ENCODE measurements at places on chromosomes 11 and 22.

DNA sequence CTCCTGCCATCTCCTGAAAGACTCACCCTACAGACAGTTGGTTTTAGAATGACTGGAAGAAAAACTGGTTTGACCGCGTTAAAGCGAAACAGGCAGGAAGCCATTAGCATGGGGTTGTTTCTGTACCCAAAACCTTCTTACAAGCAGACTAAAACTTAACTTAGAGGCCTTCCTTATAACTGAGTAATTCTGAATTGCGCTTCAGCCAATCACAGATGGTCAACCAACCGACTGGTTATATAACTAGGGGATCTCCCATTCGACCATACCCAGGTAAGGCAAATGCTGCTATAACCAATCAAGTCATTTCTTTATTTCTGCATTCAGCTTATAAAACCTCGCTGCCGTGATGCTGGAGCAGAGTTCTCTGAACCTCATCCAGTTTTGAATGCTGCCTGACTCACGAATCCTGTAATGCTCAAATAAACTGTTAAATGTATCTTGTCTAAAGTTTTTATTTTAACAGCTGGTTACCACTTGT is 87.8 kb upstream of the DRD2 start:
- DNase-seq, result no peak

DNA sequence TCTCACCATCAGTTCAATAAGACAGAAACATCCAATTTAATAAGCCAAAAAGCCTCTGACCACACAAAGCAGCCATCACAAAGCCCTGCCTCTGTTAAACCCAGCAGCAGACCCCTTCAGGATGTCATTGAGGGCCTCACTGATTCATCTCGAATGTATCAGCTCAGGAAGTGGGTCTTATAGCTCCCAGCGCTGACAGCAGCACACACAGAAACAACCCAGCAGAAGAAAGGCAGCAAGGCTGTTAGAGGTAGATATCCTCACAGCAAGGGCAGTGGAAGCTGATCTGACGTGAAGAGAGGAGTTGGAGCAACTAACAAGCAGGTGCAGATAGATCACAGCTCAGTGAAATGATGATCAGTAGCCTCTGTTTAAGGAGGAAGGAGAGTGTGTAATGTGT is 86.2 kb upstream of the NCAM1 start:
- no peak for DNase-seq

DNA sequence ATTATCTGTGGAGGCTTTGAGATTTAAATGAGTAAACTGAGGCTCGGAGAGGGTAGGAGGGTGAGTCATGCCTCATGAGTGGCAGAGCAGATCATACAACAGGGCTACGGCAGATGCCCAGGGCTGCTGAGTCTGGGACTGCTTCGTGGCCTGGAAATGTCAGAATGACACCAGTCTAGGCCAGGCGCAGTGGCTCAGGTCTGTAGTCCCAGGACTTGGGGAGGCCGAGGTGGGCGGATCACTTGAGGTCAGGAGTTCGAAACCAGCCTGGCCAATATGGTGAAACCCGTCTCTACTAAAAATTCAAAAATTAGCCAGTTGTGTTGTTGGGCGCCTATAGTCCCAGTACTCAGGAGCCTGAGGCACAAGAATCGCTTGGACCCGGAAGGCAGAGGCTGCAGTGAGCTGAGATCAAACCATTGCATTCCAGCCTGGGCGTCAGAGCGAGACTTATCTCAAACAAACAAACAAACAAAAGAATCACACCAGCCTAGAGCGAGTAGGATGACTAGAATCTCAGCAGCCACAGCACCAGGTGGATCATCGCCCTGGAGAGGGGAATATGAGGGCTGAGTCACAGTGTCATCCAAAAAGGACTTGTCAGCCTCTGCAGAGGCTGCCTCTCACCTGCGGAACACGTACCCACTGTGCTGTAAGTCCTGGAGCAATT is 48.6 kb upstream of the ADA2 start:
- no peak for DNase-seq

- DNase-seq, result no peak
Measured at GRCh38 chr22:29750559-29751538, 16.0 kb downstream of the ZMAT5 start.

DNA sequence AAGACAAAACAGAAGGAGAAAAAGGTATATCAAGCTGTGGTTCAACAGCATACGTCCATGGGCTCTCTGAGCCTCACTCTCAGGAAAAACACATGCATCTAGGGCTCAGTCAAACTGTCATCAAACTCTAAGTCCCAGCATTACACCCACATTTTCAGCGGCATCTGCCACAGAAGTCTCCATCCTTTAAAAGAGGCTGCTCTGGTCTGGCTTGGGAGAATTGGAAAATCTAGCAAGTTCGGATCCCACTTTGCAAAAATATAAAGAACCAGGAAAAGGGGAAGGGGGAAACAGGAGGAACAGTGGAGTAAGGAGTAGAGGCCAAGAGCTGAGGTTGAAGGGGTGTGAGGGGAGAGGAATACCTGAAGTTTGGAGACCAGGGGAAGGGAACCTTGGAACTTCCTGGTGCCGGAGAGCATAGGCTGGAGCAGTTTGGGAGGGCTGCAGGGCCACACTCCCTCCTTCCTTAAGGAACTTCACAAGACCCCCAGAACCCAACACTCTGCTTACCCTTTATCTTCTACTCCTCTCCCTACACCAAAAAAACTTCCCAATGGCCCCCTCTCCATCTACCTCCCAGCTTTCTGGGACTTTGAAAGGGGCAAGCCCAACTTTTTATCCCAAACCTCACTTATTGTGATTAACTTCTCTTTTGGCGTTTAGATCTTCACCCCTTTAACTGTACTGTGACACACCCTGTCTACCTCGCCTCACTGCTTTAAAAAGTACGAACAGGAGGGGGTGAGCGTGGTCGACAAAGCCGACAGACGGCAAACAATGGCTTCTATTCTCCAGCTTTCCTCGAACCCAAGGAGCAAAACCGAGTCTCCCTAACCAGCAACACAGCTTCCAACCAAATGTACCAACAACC is 4.0 kb downstream of the PAX6 start:
- DNase-seq, result no peak

DNA sequence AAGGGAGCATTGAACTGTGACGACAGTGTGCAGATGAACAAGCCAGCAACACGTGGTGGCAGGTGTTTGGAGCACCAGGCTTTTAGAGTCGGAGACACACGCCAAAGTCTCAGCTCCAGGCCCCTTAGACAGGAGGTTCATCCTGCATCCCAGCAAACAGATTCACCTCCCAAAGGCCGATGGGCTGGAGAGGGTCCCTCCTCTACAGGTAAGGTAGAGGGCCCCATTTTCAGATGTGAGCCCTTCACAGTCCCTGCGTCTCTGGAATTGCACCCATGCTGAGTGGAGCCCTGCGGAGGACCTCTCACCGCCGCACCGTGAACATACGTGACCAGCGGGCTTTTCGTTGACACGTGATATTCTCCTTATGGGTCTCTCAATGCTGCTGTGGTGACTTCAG is 109.0 kb upstream of the B3GAT1 start:
- DNase-seq, result no peak

GRCh38 chr11:128231845-128232410 is 355.4 kb downstream of the ETS1 start:
- no peak for DNase-seq

DNA sequence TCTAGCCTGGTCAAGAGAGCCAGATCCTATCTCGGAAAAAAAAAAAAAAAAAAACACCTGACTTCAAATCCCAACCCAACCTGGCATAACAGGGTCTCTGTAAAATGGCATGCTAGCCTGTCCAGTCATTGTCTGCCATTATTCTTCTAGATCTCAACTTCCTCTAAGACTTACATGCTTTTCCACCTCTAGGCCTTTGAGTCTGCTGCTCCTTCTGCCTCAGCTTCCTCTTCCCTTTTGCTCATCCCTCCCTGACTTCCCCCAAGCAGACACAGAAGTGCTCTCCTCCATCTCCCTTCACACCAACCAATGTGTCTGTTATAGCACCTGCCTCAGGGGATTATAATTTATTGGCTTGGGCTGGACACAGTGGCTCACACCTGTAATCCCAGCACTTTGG is 7.8 kb downstream of the STK33 start:
- no peak for DNase-seq

DNA sequence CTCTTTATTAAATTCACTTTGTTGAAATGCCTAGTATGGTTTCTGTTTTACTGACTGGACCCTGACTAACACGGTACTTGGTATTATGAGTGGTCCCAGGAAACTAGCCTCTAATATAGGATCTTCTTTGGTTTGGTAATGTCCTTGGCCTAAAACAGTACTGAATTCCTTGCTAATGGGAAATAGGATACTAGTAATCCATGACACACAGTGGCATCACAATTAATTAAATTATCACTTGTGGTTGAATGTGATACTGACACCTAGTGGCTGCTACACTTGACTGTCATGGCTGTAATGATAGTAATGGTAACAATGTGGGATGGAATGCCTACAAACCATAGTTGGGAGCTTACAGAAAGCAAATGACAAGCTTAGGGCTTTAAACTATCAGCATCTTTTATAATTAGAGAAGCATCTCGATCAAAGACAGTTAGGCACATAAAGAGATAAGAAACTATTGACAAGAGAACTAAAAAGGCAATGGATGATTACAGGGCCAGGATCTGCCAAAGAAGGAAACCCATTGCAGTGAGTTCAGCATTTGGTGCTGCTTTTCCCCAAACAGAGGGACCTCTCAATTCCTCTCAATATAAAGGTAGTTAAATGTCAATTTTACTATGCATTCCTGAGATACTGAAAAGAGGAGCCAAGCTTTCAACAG is 8.6 kb downstream of the DNHD1 start:
- DNase-seq, result no peak

DNA sequence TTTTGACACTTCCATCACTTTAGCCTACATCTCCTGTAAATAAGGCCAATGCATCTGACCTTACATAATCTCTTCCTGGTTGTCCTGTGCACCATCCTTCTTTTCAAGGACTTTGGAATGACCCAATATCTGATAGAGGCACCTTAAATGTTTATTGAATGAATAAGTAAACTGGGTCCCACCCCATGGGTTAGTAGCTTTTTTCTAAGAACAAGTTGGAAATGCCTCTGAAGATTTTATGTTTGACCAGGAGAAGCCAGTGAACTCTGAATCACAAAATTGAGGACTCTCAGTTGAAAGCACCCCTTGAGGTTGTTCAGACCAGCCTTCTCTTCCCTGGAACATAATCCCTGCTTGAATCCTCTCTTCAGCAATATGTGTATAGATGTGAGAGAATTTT is 1.4 kb downstream of the RNF185 start:
- no peak for DNase-seq

DNA sequence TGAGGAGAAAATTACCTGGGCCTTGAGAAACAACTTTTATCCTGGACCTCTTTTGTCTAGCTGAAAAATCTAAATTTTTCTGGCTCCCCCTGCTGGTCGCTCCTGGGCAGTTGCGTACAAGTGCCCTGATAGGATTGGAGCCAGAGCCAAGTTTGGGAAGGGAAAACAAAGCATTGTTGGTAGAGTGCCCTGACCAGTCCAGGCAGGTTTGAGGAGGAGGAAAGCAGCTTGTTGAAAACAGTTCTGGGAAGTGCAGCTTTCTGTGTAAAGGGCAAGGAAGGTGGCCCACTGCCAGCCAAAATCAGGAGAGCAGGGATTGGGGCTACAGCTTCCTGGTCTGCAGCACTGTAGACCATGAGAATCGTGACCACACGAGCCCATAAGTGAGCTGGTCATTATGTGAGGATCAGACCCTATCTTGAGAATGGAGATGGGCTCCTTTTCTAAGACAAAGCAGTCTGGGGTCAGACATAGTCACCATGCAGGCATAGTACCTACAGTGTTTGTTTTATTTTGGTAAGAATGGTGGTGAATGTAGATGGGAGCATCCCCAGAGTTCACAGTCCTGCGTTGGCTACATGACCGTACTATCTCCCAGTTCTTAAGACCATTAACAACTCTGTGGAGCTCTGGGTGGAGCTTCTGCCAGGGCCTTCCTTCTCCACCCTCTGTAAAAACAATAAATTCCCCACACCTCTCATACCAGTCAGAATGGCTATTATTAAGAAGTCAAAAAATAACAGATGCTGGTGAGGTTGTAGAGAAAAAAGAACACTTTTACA is 21.3 kb upstream of the PIK3IP1 start:
- no peak for DNase-seq

- DNase-seq, result no peak
Measured at GRCh38 chr11:115423728-115424459, 80.3 kb downstream of the CADM1 start.

DNA sequence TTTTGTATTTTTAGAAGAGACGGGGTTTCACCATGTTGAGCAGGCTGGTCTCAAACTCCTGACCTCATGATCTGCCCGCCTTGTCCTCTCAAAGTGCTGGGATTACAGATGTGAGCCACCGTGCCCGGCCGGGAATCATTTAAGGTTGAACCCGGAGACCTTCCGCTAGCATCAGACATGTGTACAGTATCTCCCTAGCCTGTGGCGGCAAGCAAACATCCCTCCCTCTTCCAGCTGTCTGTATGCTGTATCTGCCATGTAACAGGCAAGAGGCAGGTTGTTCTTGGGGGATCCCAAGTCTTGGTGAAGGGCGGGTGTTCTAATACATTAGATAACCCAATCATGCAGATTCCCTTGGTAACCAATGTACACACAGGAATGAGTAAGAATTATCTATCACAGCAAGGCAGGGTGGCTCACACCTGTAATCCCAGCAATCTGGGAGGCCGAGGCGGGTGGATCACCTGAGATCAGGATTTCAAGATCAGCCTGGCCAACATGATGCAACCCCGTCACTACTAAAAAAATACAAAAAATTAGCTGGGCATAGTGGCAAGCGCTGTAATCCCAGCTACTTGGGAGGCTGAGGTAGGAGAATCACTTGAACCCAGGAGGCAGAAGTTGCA is 58.1 kb upstream of the RBFOX2 start:
- no peak for DNase-seq

DNA sequence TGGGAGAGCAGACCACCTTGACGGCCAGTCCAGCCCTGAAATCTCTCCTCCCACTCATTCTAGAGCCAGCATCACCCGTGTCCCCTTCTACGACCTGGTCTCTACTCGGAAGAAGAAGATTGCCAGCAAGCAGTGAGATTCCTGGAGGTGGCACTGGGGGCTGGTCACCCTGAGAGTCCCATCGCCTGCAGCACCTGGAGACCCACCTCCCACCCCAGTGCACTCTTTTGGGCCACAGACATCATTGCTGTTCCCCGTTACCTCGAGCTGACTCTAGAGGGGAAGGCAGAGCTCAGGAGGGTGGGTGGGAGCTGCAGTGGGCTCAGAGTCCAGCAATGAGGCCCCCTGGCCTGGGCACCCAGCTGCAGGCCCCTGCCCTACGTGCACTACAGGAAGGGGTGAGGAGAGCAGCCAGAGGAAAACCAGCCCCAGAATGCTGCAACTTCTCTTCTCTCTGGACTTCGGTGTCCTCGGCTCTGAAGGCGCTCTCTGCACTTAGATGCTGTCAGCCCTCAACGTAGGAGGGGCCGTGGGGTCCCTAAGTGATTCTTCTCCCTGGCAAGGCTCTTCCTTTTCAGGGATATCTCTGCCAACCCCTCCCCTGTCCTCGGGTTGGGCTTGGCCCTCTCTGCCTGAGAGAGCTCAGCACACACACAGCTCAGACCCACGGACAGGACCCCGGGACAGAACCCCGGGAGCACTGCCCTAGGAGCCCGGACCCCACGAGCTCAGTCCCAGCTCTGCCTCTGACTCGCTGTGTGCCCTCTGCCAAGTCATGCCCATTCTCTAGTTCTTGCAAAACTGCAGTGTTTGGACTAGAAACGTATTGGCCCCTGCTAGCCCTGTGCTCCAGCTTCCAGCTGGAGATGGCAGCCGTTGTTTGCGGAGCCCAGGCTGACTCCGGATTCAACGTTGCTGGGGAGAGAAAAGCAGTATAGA is 31.3 kb downstream of the CYTH4 start:
- no peak for DNase-seq
